Mesenteric fat pad (tissue), 1 donor: ENCODE measurements at places on chromosomes 2 and 18. TPM values are rescaled to one million over a fixed set of nuclear protein-coding genes. Genes with fewer than 3 reads are reported as not detected.

The MROH2A gene
- not detected for total RNA-seq

The FEV gene
- total RNA-seq = not detected

The SH3YL1 gene
- 16.7 TPM for total RNA-seq

The ABCB11 gene
- total RNA-seq = 0.06 TPM

The METTL21A gene
- 16.3 TPM for total RNA-seq

The PTPRN gene
- not detected for total RNA-seq

The POTEC gene
- not detected for total RNA-seq

The ZC3H8 gene
- total RNA-seq = 5.3 TPM

The ANO7 gene
- total RNA-seq = 1.7 TPM
